ENCODE measurements at places on chromosomes 3 and 15. TPM values are rescaled to one million over a fixed set of nuclear protein-coding genes. Genes with fewer than 3 reads are reported as not detected.
A peak's percentile ranks its signal among the peaks of the same experiment; 100 is the strongest.

GRCh38 chr3:9135930-9136525, 113.4 kb downstream of the SRGAP3 start:
- peak; percentile 25 for DNase-seq

Gene GP9
- not detected for total RNA-seq

- no peak for DNase-seq
Observed at GRCh38 chr3:49462222-49462621, 7.8 kb upstream of the DAG1 start.

Gene CLDN1
- 0.08 TPM for total RNA-seq

GRCh38 chr3:8749316-8749715, 15.7 kb downstream of the CAV3 start:
- DNase-seq, result no peak
